Mucosa of descending colon (tissue), 3 donors: ENCODE measurements at places on chromosomes 7 and 10. TPM values are rescaled to one million over a fixed set of nuclear protein-coding genes. Genes with fewer than 3 reads are reported as not detected.

SUN3 gene
- total RNA-seq, result not detected

NUTM2B gene
- 2.8 TPM for total RNA-seq

TFR2 gene
- 1.1 TPM for total RNA-seq

HHEX gene
- 4.0 TPM for total RNA-seq

NODAL gene
- not detected for total RNA-seq

EBLN1 gene
- total RNA-seq, result not detected

ARF5 gene
- total RNA-seq, result 141 TPM

CALHM1 gene
- total RNA-seq, result not detected

PTPRN2 gene
- total RNA-seq, result 26.2 TPM

HIP1 gene
- total RNA-seq, result 14.2 TPM

CAV1 gene
- 46.1 TPM for total RNA-seq

OPALIN gene
- total RNA-seq, result not detected

ZNF273 gene
- 6.5 TPM for total RNA-seq

CRYGN gene
- not detected for total RNA-seq

HGF gene
- total RNA-seq, result 4.6 TPM

OR13A1 gene
- not detected for total RNA-seq

CREB5 gene
- total RNA-seq, result 1.9 TPM

ATP6V1F gene
- total RNA-seq, result 85.5 TPM

STOX1 gene
- 2.9 TPM for total RNA-seq

TNRC18 gene
- total RNA-seq, result 94.0 TPM

NFE2L3 gene
- 7.3 TPM for total RNA-seq

BAZ1B gene
- 41.4 TPM for total RNA-seq

PON1 gene
- total RNA-seq, result not detected

FRG2B gene
- total RNA-seq, result not detected

GTF2I gene
- total RNA-seq, result 220 TPM

POU6F2 gene
- total RNA-seq, result not detected

STRA8 gene
- total RNA-seq, result not detected

AGR2 gene
- total RNA-seq, result 191 TPM

TAX1BP1 gene
- total RNA-seq, result 150 TPM

ZNF212 gene
- 12.8 TPM for total RNA-seq

PTPRE gene
- total RNA-seq, result 28.8 TPM

CC2D2B gene
- total RNA-seq, result 1.7 TPM
